ENCODE measurements at places on chromosomes 2 and 18.

- DNase-seq, result no peak
Observed at GRCh38 chr18:34592961-34593382, 117.1 kb upstream of the DTNA start.

GRCh38 chr2:7209757-7210555 lies 292.7 kb downstream of the RNF144A start:
- DNase-seq, result no peak

DNA sequence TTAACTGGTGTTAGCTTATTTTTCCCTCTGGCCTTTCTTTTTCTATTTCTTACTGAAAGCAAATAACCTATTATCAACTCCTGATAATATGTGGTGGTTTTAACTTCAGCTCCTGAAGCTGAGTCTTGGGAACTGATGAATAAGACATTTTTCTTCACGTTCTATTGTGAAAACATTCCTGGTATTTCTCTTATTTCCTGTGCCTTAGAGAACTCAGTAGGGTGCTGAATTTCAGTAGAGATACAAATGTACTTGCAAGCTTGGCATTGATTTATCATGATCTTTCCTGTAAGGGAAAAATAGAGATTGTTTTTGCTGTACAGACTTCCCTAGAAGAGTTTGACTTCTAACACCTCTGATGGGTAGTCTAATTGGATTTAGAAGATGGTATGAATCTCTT lies 52.8 kb upstream of the DCC start:
- DNase-seq, result no peak

DNA sequence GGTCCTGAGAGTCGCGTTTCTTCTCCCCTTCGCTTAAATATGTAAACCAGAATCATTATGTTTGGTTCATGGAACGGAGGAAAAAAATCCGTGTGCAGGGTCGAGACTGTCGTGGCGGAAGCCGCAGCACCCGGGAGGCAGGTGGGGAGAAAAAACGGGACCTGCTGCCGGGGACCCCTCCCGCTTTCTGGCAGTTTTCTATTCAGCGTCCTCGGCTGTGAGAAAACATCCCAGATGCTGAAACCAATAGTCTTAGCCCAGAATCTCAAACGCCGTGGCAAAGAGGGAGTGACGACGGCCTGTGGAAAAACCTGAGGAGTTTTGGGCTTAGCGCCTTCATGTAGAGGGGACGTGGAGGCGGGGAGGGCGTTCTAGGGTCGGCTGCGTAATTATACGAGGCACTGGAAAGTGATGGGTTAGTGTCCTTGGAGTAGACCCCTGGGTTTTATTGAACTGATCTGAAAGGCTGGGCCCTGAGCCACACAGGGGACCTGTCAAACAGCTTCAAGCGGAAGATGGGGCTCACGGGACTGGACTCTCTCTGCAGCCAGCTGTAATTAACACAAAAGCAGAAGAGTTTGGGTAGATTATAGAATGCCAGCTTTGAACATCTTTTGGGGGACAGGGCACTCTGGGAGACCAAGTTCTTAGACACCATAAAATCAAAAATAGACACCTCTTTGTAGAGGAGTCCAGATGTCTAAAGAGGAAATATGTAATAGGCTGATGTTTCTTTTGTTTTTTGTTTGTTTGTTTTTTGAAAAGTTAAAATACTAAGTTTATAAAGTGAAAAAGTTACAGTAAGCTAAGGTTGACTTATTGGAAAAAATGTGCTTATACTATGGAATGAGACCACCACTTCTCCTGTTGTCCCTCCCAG lies 834 bp upstream of the BUB1 start:
- DNase-seq, result no peak

GRCh38 chr2:120807751-120808150 lies 72.1 kb downstream of the GLI2 start:
- no peak for DNase-seq
